ENCODE measurements at places on chromosomes 1 and 21.

DNA sequence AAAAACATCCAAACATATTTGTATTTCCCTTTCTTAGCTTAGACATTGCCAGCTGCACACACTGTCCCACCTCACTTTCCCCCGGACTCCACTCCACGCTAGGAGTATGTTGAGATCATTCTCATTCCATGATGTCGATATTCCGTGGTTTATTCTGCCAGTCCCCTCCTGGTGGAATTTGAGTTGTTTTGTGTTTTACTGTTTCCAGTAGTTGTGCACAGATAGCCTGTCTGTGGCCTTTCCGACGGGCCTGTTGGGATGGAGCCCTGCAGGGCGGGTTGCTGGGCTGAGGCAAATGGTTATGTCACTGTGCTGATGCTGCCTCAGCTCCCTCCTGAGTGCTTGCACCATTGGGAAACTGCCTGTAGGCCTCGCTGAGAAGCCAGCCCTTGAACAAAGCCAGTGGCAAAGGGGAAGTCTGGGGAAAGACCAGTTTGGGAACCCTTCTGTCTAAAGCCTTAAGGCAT, 12.8 kb downstream of the TRAPPC10 start:
- DNase-seq: peak; percentile 96

- no peak for DNase-seq
These were observed 493 bp downstream of the SPSB1 start for GRCh38 chr1:9293241-9293532.

GRCh38 chr21:35473496-35473895, 424.4 kb upstream of the RUNX1 start:
- peak; percentile 72 for DNase-seq

DNA sequence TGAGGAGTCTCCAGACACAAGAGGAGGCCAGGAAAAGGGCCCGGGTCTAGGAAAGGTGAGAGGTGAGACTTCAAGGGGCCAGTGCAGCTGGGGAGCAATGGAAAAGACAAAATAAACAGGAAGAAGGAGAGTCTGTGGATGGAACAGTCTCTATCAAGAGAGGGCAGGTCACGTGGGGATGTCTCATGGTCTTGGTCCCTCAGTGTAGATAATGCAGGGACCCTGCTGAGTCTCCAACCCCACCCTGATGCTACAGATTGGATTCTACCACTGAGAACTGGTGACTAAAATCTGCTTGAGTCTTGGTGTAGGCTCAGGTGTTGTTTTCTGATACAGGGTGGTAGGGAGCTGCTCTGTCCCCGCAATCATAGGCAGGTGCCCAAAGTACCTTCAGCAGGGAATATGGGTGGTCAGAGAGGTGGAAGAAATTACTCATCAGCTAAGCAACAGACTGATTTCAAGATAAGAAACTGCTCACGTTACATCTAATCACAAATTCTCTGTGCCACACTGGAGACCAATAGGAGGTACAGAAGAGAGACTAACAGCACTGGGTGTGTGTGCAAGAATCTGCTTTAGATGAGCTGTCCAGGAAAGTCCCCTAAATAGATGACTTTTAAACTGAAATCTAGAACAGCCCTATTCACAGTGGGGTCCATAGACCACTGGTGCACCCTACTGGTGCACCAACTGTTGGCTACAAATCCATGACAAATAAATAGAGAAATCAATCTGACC, 101.5 kb upstream of the TLR5 start:
- DNase-seq: peak; percentile 61

DNA sequence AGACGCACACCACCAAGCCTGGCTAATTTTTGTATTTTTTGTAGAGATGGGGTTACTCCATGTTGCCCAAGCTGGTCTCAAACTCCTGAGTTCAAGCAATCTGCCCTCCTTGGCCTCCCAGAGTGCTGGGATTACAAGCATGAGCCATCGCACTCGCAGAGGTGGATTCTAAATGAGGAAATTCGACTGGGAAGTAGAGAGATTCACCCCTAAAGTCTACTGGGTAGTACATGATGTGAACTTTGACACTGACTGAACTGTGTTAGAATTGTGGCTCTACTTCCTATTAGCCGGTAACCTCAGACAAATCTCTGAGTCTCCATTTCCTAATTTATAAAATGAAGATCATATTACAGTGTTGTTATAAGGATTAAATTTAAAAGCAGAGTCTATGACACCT, 276.0 kb upstream of the NR5A2 start:
- peak; percentile 68 for DNase-seq

DNA sequence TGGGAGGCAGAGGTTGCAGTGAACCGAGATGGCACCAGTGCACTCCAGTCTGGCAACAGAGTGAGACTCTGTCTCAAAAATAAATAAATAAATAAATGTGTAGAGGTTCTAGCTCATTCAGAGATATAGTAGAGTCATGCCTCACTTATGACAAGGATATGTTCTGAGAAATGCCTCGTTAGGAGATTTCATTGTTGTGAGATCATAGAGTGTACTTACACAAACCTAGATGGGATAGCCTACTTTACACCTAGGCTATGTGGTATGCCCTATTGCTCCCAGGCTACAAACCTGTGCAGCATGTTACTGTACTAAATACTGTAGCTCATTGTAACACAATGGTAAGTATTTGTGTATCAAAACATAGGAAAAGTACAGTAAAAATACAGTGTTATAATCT, 155.3 kb upstream of the JUN start:
- no peak for DNase-seq

DNA sequence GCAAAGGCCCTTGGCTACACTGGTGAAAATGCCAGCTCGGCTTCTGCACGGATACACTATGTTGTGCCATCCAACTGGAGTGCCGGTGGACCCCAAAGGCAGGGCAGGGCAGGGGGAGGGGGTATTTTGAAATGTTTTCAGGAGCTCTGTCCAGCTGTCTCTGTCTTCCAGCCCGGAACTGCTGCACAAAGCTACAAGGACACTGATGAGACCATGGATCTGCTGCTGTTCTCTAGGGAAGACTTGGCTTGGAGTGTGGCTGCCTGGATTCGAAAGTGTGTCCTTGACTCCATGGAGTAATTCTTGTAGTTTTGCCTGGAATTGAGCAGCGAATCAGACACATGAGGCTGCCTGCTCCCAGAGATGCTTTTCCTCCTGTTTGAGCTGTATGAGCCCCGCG, 42.4 kb downstream of the TTC39A start:
- DNase-seq: no peak

GRCh38 chr1:100953960-100954730, 58.3 kb downstream of the SLC30A7 start:
- DNase-seq: no peak

- DNase-seq: no peak
These were observed 211.5 kb downstream of the TRABD2B start for GRCh38 chr1:47785561-47786271.

DNA sequence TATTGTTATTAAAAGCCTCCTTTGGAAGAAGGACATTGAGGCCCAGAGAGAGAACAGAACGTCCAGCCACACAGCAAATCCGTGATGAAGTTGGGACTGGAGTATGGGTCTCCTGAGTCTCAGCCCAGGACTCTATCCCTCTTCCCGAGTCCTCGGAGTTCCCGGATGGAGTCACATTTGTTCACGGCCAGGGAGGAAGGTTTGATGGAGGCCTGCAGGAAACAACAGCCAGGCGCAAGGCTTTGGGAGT, 357 bp upstream of the TXLNA start:
- no peak for DNase-seq

DNA sequence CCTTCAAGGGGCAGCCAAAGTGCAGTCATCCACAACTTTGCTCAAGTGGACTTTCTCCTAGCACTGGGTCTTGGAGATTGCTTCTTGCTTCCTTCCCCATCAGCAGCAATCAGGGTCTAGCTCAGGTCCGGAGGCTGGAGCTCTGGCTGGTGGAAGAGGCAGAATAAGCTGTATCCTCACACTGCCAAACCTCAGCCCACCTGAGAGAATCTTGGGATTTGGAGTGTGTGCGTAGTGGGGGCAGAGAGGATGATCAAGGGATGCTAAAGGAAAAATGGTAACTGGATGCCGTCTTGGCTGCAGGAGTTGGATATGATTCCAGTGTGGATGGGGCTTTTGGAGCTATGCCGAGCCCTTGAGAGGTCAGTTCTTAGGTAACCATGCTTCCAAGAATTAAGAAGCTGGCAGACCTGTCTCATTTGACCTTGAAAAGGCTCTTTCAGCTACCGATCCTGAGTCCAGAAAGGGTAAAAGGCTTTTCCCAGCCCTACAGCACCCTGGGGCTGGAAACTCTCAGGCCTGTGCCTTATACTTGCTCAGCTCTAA, 4.5 kb upstream of the NFASC start:
- no peak for DNase-seq

GRCh38 chr1:40258445-40258769, 371 bp downstream of the ZMPSTE24 start:
- DNase-seq: peak; percentile 24

DNA sequence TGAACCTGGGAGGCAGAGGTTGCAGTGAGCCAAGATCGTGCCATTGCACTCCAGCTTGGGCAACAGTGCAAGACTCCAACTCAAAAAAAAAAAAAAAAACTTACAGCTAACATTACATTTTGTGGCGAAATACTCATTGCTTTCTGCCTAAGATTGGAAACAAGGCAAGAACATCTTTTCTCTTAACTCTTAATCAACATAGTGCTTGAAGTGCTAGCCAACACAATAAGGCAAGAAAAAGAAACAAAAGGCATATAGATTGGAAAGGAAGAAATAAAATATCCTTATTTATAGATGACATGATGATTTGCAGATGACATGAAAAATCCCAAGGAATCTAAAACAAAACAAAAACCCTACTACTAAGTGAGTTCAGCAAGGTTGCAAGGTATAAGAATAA, 24.6 kb upstream of the GJA9 start:
- DNase-seq: no peak

GRCh38 chr1:88888750-88889149, 2.6 kb downstream of the GTF2B start:
- no peak for DNase-seq

DNA sequence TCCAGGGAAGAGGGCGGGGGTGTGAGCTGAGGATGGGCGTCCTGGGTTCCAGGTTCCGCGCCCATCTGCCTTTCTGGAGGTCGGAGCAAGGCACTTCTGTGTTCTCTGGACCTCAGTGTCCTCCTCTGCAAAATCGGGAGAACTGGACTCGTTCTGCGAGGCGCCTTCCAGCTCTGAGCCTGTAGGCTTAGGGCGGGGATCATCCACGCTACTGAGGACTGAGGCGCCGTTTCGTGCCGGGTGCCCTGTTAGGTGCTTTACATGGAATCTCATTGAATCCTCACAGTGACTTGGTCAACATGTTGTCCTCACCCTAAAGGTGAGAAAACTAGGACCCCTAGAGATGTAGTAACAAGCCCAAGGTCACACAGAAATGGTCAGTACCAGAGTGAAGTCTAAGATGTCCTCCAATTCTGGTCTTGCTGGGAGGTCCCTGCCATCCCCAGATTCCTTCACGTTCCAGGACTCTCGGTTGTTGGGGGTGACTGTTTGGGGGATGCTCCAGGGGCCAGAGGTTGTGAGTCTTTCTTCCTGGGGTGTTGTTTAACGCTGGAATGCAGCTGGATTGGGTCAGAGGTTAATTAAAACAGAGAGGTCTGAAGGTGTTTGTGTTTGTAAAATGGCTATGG, 677 bp downstream of the PRKAA2 start:
- DNase-seq: no peak

- DNase-seq: no peak
These were observed 54.5 kb downstream of the LGR6 start for GRCh38 chr1:202247837-202248795.

- DNase-seq: no peak
These were observed 310.6 kb downstream of the SEC16B start for GRCh38 chr1:177659281-177659680.

- no peak for DNase-seq
These were observed 31.8 kb downstream of the DIPK1A start for GRCh38 chr1:92929461-92929860.

DNA sequence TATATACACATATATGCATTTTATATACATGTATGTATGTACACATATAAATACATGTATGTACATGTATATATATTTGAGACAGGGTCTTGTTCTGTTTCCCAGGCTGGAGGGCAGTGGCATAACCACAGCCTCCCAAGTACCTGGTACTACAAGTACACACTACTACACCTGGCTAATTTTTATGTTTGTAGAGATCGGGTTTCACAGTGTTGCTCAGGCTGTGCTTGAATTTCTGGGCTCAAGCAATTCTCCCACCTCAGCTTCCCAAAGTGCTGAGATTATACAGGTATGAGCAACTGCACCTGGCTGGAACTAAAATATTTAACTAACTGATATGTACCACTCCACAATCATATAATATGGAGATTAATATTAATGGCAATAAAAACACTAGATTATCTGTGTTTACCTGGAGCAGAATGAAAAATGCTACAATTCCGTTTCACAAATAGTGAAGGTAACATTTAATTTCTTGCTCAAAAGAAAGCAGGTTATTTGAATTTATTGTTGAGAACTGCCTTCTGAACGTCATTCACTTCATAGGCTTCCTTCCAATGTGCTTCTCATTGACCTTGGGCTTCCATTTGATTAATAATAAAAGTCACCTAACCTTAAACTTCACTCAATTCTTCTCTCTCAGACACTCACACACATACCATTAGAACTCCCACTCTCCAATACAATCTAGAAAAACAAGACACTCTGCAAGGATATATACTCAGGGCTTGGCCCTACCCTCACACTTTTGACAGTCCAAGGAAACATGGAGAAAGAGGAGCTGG, 57.0 kb downstream of the PTGER3 start:
- no peak for DNase-seq

DNA sequence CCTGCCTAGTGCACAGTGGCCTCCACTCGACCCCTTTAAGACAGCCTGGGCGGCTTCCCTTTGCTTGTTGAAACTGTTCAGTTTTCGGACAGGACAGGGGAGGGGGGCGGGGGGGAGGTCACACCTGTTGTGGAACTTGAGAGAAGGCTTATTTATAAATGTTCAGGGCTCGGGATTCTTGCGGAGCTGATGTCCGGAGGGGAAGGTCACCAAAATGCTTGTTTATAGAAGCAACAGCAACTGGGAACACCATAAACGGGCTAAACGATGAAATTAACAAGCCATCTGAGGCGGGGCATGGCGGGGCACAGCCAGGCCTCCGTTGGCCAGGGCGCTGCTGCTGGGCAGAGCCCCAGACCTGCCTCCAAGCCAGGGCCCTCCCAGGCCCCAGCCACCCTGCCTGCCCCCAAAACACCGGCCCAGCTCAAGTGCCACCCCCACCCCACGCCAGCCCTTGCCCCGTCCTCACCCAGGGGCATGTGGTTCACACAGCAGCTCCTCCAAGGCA, 59.8 kb upstream of the CASZ1 start:
- no peak for DNase-seq

GRCh38 chr1:228936881-228937280, 201.6 kb downstream of the RHOU start:
- DNase-seq: peak; percentile 33

- DNase-seq: no peak
These were observed 1.5 kb downstream of the IVNS1ABP start for GRCh38 chr1:185315445-185316071.

DNA sequence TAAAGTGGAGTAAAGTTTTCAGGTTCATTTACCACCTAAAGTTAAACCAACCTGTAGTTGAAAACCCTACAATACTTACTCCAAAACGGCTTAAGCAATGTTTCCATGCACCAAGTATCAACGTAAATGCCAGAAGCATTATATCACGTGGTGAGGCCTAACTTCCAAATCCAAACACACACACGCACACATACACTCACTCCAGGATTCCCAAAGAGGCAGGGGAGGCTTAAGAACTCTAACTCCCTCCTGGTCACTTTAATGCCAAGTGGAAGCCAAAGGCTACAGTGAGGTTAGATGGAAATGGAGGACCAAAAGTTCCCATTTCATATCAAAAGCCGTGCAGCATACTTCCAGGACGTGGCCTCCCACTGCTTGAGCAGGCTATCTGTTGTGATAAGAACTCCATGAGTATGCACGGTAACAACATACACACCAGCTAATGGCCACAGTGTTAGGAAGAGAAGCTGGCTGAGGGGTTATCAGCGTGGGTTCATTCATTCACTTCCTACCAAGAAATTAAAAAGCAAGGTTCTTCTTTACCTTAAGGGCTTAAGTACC, 224.1 kb downstream of the SLC45A1 start:
- DNase-seq: no peak

All from suppressor macrophage (primary cell).